NCI-H774 (cell line): ENCODE measurements at places on chromosomes 5 and 9.

DNA sequence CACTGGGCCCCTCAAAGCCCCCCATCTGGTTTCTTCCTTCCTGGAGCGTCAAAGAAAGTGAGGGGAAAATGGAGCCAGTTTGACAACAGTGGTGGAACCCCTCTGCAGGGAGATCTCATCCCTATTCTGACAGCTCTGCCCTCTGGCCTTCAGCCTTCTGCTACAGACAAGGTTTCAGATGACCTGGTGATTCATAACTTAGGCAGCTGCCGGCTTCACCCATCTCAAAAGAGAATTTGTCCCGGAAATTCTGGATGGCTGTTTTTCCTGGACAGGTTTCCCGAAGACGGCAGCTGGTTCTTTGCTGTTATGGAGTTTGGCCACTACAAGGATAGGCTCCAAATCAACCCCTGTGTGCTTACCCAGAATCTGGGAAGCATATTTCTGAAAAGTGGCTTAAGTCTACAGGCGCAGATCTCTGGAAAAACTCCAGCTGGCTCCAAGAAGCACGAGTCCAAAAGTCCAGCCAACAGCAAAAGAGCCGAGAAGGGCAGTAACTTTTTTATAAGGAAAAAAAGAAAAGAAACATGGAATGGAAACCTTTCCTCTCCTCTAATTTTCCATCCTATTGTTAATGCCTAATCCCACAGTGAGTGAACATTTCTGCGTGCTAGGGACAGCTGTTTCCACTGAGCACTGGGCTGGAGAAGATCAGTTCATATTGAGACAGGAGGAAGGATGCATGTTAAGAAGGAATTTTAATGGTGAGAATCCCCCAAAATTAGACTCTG lies 54.5 kb downstream of the ZNF366 start:
- DNase-seq = no peak

DNA sequence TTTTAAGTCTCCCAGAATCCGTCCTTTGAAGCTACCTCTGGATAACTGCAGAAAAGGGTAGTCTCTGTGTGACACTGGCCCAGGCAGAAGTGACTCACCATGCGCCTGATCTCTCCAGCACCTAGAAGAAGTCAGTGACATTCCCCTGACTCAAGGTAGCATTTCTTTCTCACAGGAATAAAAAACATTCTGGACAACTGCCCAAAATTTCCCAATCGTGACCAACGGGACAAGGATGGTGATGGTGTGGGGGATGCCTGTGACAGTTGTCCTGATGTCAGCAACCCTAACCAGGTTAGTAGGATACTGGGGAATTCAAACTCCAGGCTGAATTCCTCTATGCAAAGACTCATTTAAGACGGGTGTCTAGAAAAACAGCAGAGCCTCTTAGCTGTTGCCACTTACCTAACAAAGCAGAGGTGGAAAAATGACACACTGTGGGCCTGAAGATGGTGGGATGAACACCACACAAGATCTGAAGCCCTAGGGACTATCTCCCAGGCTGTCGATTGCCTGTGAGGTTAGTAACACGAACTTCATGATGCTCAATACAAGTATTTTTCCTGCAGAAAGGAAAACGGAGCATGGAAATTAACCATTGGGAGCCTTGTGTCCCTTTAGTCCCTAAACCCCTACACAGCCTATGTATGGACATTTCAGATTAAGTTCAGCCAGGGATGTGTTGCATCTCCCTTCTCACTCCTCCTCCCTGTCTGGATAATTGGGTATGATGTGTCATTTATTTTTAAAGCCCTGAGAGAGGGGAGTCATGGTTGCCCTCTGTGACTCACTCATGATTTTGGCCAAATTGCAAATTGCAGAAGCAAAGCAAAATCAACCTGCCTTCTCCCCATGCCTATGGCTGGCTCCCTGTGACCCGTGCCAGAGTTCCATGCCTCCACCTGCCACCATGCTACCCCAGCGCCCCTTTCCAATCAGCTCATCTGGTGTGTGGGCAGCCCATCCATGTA lies 37.2 kb downstream of the THBS4 start:
- no peak for DNase-seq

- DNase-seq = no peak
Measured at GRCh38 chr9:136519263-136520052, 26.4 kb downstream of the NOTCH1 start.

- no peak for DNase-seq
Measured at GRCh38 chr5:57738787-57739186, 256.2 kb upstream of the ACTBL2 start.

GRCh38 chr9:6598249-6598725 lies 47.2 kb downstream of the GLDC start:
- DNase-seq = no peak

GRCh38 chr5:93225748-93226147 lies 355.3 kb downstream of the NR2F1-AS1 start:
- DNase-seq = no peak

DNA sequence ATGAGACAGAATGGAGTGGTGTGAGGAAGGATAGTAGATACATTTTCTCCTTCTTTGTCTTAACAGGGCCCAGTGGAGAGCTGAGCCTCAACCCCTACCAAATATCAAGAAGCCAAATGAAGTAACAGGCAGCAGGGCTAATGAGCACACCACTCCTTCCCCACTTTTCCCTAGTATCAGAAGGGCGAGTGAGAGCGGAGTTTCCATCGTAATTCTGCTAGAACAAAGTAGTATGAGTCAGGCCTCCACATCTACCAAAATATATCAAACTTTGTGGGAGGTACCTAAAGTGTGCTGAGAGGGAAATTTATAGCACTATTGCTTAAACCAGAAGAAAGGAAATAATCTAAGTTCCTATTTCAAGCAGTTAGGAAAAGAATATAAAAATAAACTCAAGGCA lies 769.0 kb upstream of the RGMB start:
- no peak for DNase-seq

DNA sequence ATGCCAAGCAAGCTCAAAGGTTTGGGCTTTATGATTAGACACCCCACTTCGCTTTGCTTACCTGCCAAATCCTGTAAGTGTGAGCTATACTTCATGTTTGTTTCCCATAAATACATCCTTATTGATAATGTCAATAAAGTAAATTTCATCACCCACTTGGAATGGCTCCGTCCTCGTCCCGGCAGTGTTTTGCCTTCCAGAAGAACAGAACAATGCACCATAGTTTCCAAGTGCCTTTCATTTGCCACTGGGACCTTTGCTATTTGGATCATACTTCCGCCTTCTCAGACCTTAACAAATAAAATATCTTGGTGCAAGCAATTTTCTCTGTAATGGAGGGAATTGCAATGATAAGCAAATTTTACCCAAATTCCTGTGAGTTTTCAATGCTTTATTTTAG lies 229.3 kb downstream of the PIK3R1 start:
- DNase-seq = no peak

DNA sequence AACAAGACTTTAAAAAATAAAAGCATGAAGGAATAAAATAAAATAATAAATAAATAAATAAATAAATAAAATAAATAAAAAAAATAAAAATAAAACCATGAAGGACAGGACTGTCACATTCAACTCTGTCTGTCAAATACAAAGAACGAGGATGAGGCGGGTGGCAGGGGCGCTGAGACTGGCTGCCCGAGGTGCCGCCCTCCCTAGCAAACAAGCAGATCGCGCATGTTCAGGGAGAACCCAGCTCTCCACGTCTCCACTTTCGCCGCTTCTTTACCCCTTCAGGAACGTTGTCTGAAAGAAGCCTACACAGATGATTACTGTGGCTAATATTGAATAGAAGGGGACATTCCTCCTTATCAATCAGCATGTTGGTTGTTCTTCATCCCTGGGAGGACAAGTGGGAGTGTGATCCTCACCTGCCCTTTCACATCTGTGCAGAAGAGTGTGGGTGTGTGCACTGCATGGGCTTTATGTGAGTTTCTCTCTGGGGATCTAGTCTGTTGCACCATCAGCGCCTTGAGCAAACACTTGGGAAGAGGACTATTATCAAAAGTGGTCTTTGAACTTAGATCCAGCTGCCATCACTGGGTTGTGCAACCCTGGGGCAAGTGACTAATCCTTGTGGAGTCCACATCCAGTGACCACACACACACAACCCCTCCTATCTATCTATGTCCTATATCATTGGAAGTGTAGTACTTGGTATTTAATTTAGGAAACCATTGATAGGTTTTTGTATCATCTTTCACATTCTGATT lies 399.2 kb downstream of the IRX2 start:
- DNase-seq = no peak

GRCh38 chr9:117485176-117485575 lies 70.3 kb upstream of the ASTN2 start:
- no peak for DNase-seq

DNA sequence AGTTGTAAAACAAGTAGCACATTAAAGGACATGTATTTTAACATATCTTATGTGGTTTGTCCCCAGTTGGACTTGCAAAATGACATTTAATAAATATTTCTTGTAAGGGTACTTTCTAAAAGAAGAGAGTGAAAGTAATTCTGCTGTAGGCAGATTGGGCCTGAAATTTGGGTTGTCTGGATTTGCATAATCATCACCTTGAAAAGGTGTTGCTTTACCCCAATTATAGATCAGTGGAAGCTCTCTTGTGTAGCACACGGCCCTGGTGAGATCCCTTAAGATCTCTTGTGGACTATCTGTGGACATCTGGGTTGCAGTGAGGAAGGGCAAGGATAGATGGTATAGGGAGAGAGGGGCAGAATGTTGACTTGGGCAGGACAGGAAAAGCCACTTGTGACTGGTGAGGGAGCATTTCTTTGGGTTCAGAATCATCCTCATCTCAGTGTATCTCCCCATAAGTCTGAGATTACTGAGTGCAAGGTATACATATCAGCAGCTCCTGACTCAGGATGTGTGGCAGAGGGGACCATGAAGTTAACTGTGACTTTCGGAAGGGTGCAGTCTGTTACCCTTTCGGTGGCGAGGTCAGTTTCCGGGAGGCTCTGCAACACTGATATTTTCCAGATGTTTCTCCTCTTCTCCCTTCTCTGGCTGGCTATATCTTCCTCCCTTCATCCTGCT lies 2.0 kb upstream of the TNFAIP8 start:
- DNase-seq = no peak

- peak; percentile 87 for DNase-seq
Measured at GRCh38 chr5:160434022-160434531, 12.4 kb downstream of the PTTG1 start.

GRCh38 chr9:107480386-107480789 lies 9.2 kb downstream of the KLF4 start:
- no peak for DNase-seq

- no peak for DNase-seq
Measured at GRCh38 chr9:77827104-77827784, 179.1 kb upstream of the GNA14 start.

- no peak for DNase-seq
Measured at GRCh38 chr9:34994260-34994899, 4.8 kb downstream of the DNAJB5 start.

- peak; percentile 71 for DNase-seq
Measured at GRCh38 chr9:14094491-14094890, 219.4 kb downstream of the NFIB start.

GRCh38 chr5:169796731-169797130 lies 159.7 kb downstream of the DOCK2 start:
- no peak for DNase-seq

- DNase-seq = peak; percentile 64
Measured at GRCh38 chr9:126722252-126722921, 82.5 kb upstream of the ZBTB43 start.

GRCh38 chr9:112719241-112719691 lies 1.3 kb upstream of the INIP start:
- DNase-seq = no peak

GRCh38 chr9:84815554-84815953 lies 146.0 kb downstream of the NTRK2 start:
- DNase-seq = no peak

DNA sequence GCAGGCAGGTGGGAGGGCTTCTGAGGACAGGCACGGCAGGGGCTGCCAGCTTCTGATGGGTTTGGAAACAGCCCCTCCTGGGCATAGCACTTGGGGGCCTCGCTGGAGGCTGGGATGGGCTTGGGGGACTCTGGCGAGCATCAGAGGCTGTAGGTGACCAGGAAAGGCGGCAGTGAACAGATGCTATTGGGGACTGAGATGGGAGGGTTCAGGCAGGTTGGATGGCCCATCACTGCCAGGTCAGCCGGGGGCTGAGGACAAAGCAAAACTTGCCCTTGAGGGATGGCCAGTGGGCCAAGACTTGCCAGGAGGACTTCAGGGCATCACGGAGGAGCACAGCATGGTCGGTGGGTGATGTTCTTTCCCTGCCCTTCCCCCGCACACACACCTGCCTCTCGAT lies 6.7 kb downstream of the AIF1L start:
- no peak for DNase-seq
